ENCODE measurements at places on chromosomes 7 and 10. TPM values are rescaled to one million over a fixed set of nuclear protein-coding genes. Genes with fewer than 3 reads are reported as not detected.

LRRC4 gene
- 3.2 TPM for polyA plus RNA-seq

DNA sequence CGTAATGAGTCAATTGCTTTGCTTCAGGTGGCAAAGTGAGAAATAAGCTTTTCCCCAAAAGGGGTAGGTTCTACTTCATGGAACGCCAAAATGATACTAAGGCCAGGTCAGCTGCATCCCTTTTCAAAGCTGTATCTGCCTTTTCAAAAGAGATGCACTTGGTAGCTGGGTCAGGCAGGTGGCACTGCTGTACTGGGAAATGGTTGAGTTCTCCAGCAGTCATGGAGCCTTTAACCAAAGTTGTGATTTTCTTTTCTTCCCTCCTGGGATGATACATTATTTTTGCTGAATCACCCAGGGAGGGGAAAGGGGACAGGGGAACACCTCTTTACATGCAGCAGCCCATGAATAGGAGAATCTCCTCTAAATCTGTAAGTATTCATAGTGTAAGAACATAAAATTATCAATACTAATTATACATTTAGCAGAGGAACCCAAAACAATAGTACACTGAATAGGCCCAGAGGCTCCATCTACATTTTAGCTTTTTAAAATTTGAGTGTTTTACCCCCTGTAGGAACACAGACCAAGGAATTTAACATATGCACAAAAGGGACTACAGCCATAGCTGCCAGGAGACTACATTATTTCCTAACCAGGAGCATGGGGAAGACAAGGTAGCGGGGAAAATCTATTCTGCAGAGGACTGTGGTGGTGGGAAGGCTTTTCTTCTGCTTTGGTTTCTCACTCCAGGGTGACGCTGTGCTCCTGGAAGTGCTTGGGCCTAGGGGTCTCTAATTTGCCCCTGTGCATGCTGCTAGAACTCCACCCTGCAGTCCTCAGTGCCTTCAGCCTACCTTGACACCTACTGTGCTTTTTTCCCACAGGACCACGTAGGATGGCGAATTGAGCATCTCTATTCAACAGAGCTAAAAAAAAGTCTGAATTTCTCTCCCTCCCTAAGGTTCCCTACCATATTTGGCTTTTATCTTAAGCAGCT is 6.4 kb upstream of the GPR22 start:
- DNase-seq: peak; percentile 60

GRCh38 chr10:110277591-110277990 is 27.1 kb downstream of the SMNDC1 start:
- DNase-seq: no peak

ANKRD22 gene
- 6.5 TPM for polyA plus RNA-seq

- no peak for DNase-seq
Measured at GRCh38 chr7:78433421-78433820, 634.8 kb downstream of the PHTF2 start.
